ENCODE measurements at places on chromosomes 16 and 17.

- no peak for DNase-seq
These were observed 46.5 kb upstream of the CIBAR2 start for GRCh38 chr16:85158743-85159178.

DNA sequence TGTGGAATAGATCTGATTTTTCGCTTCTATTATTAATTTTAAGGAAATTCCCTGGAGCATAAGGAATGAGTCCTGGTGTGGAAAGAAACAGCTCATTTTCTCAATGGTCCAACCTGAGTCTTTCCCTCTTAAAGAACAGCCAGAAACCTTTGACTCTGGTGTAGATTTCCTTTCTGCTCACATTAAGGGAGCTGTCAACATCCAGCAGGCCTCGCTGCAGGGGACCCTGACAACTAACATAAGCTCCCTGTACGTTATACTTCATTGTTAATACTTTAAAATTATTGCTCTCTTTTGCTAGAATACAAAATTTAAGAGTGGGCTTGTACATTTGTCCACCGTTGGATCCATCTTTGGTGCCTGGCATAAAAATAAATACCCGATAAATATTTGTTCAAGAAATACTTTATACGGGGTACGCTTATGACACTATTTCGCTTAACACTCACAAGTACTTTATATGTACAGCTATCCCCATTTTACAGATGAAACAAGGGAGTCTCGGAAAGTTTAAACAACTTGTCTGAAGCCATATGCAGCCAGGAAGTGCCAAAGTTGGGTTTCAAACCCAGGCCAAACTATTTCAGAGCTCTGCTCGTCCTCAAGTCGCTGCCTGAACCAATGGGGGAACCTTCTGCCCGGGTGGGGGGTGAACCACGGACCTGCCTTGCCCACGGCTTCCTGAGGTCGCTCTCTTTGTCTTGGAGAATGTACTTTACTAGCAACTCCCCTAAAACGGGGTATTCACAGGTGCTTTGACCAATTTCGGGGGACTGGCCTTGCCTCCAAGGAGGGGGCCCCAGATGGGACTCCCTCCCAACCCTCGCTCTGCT lies 611 bp downstream of the SMARCE1 start:
- DNase-seq: peak; percentile 13

DNA sequence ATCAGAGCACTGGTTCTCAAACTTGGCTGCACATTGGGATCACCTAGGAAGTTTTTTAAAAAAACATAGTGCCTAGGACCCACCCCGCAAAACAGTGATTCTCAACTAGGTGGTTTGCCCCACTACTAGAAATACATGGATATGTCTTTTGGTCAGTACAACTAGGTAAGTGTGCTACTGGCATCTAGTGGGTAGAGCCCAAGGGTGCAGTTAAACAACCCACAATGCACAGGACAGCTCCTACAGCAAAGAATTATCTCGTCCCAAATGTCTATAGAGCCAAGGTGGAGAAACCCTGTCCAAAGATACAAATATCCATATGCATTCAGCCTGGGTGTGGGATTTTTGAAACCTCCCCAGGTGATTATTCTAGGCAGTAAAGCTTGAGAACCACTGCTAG lies 11.8 kb upstream of the ZNF19 start:
- DNase-seq: no peak

- DNase-seq: no peak
These were observed 428 bp upstream of the ANTKMT start for GRCh38 chr16:720447-720989.

DNA sequence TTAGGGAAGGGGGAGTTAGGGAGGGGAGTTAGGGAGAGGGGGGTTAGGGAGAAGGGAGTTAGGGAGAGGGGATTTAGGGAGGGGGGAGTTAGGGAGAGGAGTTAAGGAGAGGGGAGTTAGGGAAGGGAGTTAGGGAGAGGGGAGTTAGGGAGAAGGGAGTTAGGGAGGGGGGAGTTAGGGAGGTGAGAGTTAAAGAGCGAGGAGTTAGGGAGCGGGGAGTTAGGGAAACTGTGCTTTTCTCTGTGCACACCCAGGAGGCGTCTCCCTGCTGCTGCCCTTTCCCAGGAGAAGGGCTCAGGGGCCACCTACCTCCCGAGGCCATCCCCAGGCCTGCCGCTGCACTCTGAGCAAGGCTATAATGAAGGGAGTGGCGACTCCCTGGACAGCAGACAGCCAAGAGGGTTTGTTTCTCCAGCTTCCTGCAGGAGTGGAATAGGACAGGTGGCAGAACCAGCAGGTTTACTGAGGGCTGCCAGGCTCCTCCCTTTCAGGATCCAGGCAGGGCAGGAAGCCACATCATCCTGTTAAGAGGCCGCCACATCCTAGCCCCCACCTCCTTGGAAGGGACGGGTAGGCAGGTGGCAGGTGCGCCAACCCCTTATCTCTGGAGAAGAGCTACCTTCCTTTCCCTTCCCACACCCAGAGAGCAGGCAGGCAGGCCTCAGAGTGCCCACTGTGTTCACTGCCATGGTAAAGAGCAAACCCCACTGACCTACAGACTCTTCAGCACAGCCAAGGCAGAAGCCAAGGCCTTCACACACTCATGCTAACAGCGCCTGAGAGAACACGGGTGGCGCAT lies 4.3 kb downstream of the CANT1 start:
- DNase-seq: no peak

- no peak for DNase-seq
These were observed 23.0 kb downstream of the GSPT1 start for GRCh38 chr16:11892761-11893160.

DNA sequence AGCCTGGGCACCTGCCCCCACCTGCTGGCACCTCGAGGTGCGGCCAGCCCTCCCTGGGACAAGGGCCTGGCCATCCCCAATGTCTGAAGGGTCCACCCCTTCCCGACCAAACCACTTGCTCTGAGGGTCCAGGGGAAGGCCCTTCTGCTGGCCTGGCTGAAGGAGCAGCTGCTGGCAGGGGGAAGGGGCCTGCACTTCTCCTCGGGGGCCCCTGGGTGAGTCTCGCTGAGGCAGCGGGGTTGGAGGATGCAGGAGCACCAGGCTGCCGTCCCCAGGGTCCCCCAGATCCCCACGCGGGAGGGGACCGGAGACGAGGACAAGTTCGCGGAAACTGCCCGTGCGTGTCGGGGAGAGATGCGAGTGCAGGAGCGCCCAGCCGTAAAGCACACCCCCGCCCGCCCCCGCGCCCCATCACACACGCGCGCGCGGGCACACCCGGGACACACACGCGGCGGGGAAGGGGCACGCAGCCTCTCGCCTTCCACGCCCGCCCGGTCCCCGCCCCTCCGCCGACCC lies 725 bp upstream of the CACNA1H start:
- peak; percentile 12 for DNase-seq

- DNase-seq: no peak
These were observed 99.9 kb upstream of the FAM20A start for GRCh38 chr17:68701046-68701445.

- DNase-seq: no peak
These were observed 7.3 kb downstream of the PIEZO1 start for GRCh38 chr16:88777471-88778270.

DNA sequence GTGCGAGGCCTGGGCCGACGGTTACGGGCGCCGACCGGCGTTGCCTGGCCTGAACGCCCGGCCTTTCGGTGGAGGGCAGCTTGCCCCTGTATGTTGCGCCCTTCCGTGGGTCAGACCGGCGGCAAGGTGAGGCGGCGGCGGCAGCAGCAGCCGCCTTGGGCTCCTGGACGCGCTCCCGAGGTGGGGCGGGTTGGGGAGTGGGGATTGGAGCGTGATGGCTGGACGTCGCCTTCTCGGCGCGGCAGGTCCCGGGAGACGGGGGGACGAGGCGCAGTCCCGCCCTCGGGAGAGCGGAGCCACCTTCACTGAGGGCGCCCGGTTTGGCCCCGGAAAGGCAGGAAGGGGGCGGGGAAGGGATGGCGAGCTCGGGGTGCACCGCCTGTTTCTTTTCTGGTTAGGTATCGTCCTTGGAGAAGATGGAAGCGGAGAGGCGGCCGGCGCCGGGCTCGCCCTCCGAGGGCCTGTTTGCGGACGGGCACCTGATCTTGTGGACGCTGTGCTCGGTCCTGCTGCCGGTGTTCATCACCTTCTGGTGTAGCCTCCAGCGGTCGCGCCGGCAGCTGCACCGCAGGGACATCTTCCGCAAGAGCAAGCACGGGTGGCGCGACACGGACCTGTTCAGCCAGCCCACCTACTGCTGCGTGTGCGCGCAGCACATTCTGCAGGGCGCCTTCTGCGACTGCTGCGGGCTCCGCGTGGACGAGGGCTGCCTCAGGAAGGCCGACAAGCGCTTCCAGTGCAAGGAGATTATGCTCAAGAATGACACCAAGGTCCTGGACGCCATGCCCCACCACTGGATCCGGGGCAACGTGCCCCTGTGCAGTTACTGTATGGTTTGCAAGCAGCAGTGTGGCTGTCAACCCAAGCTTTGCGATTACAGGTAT lies 671 bp downstream of the DGKE start:
- DNase-seq: peak; percentile 38

- no peak for DNase-seq
These were observed 15.7 kb downstream of the RBL2 start for GRCh38 chr16:53449816-53450517.

DNA sequence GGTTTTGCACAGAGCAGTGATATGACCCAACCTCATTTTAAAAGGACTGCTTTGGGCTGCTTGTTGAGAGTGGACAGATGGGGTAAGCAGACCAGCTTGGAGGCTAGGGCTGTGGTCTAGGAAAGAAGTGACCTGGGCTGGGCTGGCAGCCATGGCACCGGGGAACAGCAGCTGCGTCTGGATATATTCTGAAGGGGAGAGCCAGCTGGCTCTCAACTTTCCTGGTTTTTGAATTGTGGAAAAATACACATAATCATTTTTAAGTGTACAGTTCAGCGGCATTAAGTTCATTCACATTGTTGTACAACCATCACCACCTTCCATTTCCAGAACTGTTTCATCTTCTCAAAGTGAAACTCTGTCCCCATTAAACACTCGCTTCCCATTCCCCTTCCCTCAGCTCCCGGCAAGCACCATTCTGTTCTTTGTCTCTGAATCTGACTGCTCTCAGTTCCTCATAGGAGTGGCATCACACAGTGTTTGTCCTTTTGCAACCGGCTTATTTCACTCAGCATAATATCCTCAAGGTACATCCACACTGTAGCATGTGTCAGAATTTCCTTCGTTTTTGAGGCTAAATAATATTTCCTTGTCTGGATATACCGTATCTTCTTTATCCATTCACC lies 113.2 kb downstream of the SPECC1 start:
- DNase-seq: no peak

- DNase-seq: no peak
These were observed 459.3 kb downstream of the HS3ST3B1 start for GRCh38 chr17:14760212-14760611.

GRCh38 chr17:16406742-16407674 lies 8.4 kb upstream of the TRPV2 start:
- no peak for DNase-seq

GRCh38 chr16:20946015-20946629 lies 45.6 kb downstream of the LYRM1 start:
- no peak for DNase-seq

DNA sequence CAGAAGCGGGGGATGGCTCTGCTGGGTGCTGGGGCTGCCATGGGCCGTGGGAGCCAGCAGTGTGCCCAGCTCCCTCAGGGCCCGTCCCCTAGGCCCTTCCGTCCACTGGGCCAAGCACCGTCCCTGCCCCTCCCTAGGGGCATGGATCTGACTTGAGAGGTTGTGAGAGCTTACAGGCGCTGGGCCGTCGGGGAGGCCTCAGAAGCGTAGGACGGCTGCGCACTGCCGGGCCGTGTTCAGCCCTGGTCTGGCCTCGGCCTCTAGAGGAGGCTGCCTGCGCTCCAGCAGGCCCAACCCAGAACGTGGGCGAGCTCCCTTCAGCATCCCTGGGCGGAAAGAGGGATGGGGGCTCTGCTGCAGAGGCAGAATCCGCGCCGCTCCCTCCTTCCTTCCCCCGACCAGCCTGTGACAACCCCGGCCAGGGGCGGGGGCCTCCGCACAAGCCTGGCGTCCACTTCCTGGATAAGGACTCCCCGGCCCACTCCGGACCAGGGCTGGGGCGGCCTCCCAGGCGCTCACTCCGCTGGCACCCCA lies 685 bp upstream of the MPG start:
- DNase-seq: no peak

GRCh38 chr17:12959441-12959840 lies 58.4 kb downstream of the ELAC2 start:
- no peak for DNase-seq

- no peak for DNase-seq
These were observed 3.9 kb downstream of the SPACA3 start for GRCh38 chr17:32995416-32996045.

DNA sequence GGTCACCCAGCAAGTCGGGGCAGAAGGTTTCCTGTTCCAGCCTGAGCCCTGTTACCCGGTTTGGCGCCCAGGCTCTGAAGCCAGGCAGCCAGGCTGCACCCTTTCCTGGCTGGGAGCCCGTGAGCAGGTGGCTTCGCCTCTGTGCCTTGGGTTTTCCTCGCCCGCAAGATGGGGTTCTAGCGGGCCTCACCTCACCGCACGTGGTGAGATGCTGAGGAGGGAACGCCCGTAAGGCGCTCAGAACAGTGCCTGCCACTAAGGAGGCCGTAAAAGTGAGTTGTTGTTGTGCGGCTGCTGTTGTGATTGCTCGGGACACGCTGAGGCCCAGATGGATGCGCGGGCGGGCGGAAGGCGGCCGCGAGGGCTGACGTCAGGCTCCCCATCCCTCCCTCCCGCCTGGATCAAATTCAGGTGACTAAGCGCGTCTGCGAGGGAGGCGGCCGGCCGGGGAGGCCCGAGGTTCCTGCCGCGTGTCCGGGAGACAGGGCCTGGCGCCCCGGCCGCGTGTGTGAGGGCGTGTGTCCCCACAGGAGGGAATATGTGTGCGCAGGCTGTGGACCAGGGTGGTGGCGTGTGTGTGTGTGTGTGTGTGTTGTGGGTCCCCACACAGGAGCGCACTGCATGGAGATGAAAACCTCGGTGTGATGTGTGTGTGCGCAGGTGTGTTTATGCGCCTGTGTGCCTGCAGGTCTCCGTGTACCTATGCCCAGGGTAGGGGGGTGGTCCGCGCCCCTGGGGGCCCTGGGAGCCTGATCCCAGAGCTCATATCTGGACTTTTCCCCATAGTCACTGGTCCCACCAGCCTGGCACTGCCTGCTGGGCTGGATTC lies 4.3 kb downstream of the CAMKK1 start:
- no peak for DNase-seq

DNA sequence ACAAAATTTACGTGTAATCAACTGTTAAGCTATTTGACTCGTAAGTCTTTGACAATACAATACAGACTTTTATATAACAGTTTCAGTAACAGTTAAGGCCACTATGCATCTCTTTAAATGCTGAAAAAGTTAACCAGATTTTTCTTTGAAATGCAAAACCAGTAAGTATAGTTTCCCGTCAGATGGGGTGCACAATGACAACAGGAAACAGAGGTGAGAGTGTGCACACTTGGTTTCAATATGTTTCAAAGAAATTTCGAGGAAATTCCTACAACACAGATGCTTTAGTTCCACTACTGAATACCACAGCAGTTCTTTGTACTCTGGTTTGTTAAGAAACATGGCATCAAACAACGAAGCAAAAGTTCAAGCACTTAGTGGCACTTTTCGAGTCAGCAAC lies 48.4 kb downstream of the RNF157 start:
- no peak for DNase-seq

All from stimulated activated CD8-positive, alpha-beta memory T cell treated with anti-CD3 and anti-CD28 coated beads, Interleukin-7, amount 100 ng/mL, for 24 hours (primary cell).